Common myeloid progenitor, CD34-positive (primary cell): ENCODE measurements at places on chromosomes 11 and 22.

GRCh38 chr22:38941488-38941987, 15.9 kb upstream of the APOBEC3A start:
- H3K4me1 ChIP-seq, result peaks cover 16% of the 10 kb centered on the region
- DNase-seq, result peak; percentile 90
- peak overlapping the region; percentile 20 for H3K4me3 ChIP-seq
- peaks cover 6% of the 10 kb centered on the region for H3K27me3 ChIP-seq
- H3K36me3 ChIP-seq, result no peaks in the 10 kb centered on the region
- no peak overlapping the region for H3K27ac ChIP-seq

- H3K36me3 ChIP-seq, result no peaks in the 10 kb centered on the region
- H3K27me3 ChIP-seq, result peaks cover 3% of the 10 kb centered on the region
- H3K27ac ChIP-seq, result no peak overlapping the region
- peak overlapping the region; percentile 11 for H3K4me3 ChIP-seq
- no peak for DNase-seq
- H3K4me1 ChIP-seq, result peaks cover 10% of the 10 kb centered on the region
Measured at GRCh38 chr11:77472991-77473800, 698 bp downstream of the PAK1 start.

DNA sequence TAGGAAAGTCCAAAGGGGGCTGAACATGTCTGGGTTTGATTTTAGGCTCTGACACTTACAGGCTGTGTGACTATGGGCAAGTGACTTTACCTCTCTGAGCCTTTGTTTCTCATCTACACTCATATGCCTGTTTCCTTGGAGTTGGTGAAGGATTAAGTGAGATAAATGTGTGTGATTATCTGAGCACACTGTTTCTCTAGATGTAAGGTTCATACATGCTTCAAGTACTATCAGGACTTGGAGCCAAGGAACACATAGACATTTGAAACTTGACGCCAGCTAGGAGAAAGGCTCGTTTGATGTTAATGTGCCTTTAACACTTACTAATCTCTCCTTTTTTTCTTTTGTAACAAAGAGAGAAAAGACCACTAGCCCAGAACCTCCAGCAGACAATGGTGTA, 9.7 kb downstream of the CRYBB1 start:
- no peaks in the 10 kb centered on the region for H3K27me3 ChIP-seq
- H3K27ac ChIP-seq, result no peak overlapping the region
- no peak for DNase-seq
- no peak overlapping the region for H3K4me3 ChIP-seq
- no peaks in the 10 kb centered on the region for H3K4me1 ChIP-seq
- no peaks in the 10 kb centered on the region for H3K36me3 ChIP-seq

- H3K36me3 ChIP-seq, result no peaks in the 10 kb centered on the region
- no peak for DNase-seq
- no peak overlapping the region for H3K27ac ChIP-seq
- no peak overlapping the region for H3K4me3 ChIP-seq
Measured at GRCh38 chr11:61277186-61278000, 17.7 kb downstream of the VWCE start.

GRCh38 chr11:95939091-95939490, 15.2 kb upstream of the MTMR2 start:
- no peaks in the 10 kb centered on the region for H3K4me1 ChIP-seq
- no peak overlapping the region for H3K4me3 ChIP-seq
- H3K27ac ChIP-seq, result no peak overlapping the region
- H3K27me3 ChIP-seq, result no peaks in the 10 kb centered on the region
- H3K36me3 ChIP-seq, result no peaks in the 10 kb centered on the region

GRCh38 chr11:13110145-13110544, 101.0 kb downstream of the RASSF10 start:
- DNase-seq, result no peak
- no peak overlapping the region for H3K4me3 ChIP-seq

DNA sequence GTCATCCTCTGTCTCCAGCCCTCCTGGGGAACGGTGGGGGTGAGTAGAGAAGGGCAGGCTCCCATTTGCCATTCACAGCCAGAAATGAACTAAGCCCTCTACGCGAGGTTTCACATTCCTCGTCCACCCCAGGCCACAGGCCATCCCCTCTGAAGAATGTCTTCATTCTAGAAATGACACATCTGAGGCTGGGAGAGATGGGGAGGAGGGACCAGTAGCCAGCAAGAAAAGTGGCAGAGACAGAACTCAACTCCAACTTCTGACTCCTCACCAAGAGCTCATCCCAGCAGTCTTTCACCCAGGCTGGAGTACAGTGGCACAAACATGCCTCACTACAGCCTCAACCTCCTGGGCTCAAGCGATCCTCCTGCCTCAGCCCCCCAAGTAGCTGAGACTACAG, 3.4 kb downstream of the CTSF start:
- no peak overlapping the region for H3K4me3 ChIP-seq
- no peak overlapping the region for H3K27ac ChIP-seq
- no peak for DNase-seq
- no peaks in the 10 kb centered on the region for H3K36me3 ChIP-seq
- no peaks in the 10 kb centered on the region for H3K4me1 ChIP-seq

GRCh38 chr11:24295360-24295759, 201.5 kb upstream of the LUZP2 start:
- H3K36me3 ChIP-seq, result no peaks in the 10 kb centered on the region
- H3K4me3 ChIP-seq, result no peak overlapping the region
- H3K27ac ChIP-seq, result no peak overlapping the region
- no peaks in the 10 kb centered on the region for H3K27me3 ChIP-seq
- DNase-seq, result peak; percentile 2
- no peaks in the 10 kb centered on the region for H3K4me1 ChIP-seq

GRCh38 chr11:126163074-126163700, 48.3 kb downstream of the RPUSD4 start:
- no peak overlapping the region for H3K27ac ChIP-seq
- H3K27me3 ChIP-seq, result no peaks in the 10 kb centered on the region
- no peaks in the 10 kb centered on the region for H3K4me1 ChIP-seq
- no peak for DNase-seq

DNA sequence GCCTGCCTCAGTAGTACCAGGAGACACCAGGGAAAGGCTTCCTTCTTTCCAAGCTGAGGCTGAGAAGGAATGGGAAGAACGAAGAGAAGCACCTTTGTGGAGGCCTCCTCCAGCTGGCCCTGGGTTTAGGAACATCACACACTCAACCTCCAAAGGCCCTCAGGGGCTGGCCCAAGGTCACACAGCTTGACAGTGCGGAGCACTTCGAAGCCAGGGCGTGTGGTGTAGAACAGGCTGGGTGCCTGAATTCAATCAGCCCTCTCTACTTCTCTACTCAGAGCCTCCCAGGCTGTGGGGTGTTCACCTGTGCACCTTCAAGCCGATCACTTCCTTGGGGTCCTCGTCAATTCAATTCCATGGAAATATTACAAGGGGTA, 727 bp upstream of the CSDC2 start:
- H3K27ac ChIP-seq, result no peak overlapping the region
- no peak for DNase-seq
- H3K4me1 ChIP-seq, result peaks cover 5% of the 10 kb centered on the region

DNA sequence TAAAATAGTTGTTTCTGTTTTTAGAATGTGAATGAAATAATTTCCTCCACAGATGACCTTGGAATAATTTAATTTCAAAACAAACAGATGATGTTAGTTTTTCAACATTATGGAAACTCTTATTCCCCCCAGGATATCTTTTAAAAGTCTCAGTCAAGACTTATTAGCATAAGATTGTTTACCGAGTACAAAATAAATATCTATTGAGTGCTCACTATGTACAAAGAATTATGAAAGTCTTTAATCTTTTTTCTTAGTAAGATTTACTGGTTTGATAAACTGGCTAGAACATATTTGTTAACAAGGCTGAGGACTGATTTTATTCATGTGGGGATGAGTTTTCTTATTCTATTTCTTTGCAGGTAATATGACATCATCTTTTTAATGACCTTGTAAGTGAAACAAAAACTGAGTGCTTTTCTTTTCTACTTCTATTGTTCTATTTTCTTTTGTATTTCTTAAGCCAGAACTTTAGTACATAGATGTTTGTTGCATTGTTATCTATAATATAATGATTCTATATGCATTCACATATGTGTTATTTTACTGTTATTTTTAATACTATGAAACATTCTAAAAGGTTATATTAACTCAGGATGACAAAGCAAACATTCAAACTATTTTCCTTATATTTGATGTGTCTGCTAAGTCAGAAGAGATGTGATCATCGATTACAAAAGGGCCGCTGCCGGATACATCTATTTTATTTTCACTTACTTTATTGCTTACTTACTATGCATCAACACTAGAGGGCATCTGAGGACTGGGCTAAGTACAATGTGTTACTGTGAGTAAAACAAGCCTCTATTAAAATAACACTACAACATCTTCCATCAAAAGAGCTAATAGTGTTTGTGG, 111.0 kb upstream of the ARHGAP42 start:
- no peak overlapping the region for H3K4me3 ChIP-seq
- no peaks in the 10 kb centered on the region for H3K36me3 ChIP-seq
- no peak overlapping the region for H3K27ac ChIP-seq
- peak; percentile 46 for DNase-seq
- H3K4me1 ChIP-seq, result no peaks in the 10 kb centered on the region
- H3K27me3 ChIP-seq, result no peaks in the 10 kb centered on the region

GRCh38 chr11:61049859-61050258, 52.4 kb upstream of the CD5 start:
- H3K27ac ChIP-seq, result no peak overlapping the region
- no peak overlapping the region for H3K4me3 ChIP-seq
- no peaks in the 10 kb centered on the region for H3K27me3 ChIP-seq
- no peaks in the 10 kb centered on the region for H3K36me3 ChIP-seq
- H3K4me1 ChIP-seq, result peaks cover 6% of the 10 kb centered on the region
